ENCODE measurements at places on chromosomes 4 and X.

- DNase-seq: no peak
Observed at GRCh38 chrX:117973110-117973807, 143.4 kb downstream of the KLHL13 start.

DNA sequence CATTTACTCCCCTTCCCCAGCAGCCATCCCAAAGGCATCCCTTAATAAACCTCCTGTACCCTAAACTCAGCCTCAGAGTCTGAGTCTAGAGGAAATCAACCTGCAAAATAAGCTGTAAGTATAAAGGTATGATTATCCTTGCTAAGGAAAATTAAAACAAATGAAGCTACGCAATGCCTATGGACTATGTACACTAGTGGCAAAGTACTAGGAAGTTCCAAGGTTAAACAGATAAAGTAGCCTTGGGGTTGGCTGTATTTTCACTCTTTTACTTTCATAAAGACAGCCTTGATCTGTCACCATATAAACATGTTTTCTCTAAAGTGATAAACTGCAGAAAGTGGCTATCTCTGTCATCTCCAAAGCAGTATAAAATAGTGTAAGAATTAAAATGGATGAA, 35.9 kb downstream of the MAP3K15 start:
- DNase-seq: no peak

GRCh38 chrX:15694941-15695451, 30.4 kb upstream of the CLTRN start:
- DNase-seq: no peak

- DNase-seq: no peak
Observed at GRCh38 chr4:155906554-155907247, 3.2 kb downstream of the TDO2 start.

DNA sequence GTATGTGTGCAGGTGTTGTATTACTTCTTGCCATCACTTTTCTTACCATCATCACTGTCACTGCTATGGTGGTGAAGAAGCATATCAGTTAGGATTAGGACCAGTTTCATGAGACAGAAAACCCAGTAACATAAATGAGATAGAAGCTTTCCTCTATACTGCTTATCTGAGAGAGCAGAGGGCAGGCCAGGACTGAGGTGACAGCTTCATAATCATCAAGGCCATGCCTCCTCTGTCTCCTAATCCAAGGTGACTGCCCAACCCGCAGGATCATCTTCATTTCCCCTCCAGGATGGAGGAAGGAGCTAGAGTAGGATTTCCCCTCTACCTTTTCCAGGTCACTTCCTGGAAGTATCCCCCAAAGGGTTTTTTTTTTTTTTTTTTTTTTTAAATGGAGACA, 35.4 kb downstream of the TMEM131L start:
- DNase-seq: no peak

- DNase-seq: no peak
Observed at GRCh38 chr4:119268466-119268865, 53.5 kb downstream of the FABP2 start.

DNA sequence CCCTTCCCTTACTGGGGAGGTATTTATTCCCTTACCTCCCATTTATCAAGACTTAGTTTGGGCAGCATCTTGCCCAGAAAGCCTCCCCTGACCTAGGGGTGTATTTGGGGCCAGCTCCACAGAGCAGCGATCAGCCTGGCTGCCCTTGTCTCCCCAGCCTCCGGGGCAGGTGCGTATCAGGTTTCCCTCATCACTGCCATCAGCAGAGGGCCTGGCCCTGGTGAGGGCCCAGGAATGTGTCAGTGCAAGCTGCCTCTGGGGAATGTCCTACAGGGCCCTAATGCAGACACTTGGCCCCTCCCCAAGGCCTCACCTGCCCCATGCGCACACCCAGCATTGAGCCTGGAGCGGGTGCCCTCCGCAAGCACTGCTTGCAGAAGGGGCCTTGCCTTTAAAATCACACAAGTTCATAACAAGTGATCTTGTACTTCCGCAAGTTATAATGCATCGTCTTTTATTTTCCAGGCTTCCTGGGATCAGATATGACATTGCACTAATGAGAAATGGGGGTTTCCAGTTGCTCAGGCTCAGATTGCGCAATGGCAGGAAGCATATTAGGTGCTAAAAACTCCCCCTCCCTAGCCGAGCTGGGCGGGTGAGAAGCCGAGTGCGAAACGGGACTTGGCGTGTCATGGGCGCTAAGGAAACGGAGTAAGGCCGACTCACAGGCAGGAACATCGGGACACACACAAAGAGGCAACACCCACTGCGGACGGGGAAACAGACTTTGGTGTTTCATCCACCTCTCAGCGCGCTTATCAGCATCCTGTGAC, 25.4 kb upstream of the AFAP1 start:
- DNase-seq: peak; percentile 38

- no peak for DNase-seq
Observed at GRCh38 chrX:49915361-49916222, 6.8 kb upstream of the CLCN5 start.

GRCh38 chr4:83599183-83599582, 63.3 kb downstream of the GPAT3 start:
- DNase-seq: no peak

DNA sequence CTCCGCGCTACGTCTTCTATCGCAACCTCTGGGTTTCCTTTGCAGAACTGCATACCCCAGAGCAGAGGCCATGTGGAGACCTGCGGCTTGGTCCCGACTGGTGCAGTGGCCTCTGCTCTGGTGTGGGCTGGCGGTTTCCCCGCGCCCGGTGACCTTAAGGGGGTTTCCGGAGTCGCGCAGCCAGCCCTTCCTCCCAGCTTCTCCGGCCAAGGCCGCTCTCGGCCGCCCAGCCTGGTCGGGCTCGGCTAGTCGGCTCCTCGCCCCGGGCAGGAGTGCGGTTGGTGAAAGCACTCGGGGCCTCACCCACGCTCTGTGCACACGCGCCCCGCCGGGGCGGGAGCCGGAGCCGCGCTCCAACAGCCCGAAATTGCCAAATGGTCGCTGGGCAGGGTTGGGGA, 84.9 kb downstream of the BCOR start:
- DNase-seq: peak; percentile 65

- DNase-seq: no peak
Observed at GRCh38 chr4:87555773-87556619, 26.8 kb upstream of the SPARCL1 start.

- no peak for DNase-seq
Observed at GRCh38 chrX:137362583-137362982, 203.3 kb upstream of the ZIC3 start.

- DNase-seq: no peak
Observed at GRCh38 chrX:19840899-19841648, 46.3 kb downstream of the SH3KBP1 start.

DNA sequence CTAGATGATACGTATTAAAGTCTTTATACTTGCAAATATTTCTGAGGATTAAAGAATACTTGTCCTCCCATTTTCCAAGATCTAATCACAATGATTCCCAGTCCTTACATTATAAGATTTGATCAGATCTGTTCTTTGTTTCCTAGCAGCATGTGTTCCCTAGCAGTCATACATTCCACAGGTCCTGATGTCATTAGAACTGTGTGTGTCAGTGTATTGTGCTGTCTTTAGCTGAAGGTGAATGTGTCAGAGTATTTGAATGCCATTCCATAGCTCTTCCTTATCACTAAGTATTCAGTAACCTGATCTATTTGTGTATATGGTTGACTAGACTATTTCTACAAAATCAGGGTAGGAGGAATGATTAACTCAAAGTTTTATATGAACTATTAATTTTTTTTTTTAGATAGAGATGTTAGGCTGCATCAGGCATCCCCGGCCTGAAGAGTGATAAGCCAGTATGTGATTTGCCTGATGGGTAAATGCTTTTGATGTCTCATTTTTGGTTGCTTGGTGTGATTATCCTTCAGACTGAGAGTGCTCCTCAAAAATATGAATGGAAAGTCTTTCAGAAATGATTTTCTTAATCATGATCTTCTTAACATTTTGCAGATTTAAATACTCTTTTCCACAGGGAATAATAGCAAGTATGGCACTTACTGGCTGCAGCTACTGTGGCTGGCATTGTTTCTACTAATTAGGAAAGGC, 4.4 kb downstream of the ADGRL3 start:
- DNase-seq: no peak

- DNase-seq: no peak
Observed at GRCh38 chrX:150567645-150568319, 639 bp upstream of the MTM1 start.

DNA sequence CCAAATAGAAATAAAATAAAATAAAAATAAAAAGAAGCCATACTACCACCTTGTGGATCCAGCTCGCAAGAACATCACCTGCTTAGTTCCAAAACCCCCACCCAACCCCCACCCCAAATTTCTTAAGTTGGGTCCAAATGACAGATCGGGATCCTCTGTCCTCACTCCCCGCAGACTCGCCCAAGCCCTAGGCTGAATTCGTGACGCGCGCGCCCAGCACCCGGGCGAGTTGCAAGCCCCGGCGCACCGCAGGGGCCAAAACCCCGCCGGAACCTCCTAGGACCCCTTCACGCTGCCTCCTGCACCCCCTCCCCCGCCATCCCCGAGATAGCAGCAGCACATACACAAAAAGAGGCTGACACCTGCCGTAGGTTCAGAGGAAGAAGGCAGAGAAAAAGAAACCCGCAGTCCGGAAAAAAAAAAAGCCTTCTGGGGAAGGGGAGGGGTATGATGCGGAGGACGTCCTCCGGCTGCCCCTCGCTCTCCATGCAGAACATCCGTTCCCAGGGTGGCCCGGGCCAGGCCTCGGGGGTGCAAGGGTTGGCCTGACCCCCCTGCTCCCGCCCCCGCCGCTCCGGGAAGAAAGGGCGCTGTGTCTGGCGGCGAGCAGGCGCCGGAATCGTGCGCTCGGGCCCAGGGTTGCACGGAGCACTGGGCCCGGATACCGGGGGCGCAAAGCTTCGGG, 2.6 kb downstream of the NLGN4X start:
- DNase-seq: peak; percentile 52

- DNase-seq: no peak
Observed at GRCh38 chrX:72554448-72555140, 18.0 kb downstream of the HDAC8 start.

- no peak for DNase-seq
Observed at GRCh38 chr4:140689623-140690022, 66.6 kb downstream of the TBC1D9 start.

DNA sequence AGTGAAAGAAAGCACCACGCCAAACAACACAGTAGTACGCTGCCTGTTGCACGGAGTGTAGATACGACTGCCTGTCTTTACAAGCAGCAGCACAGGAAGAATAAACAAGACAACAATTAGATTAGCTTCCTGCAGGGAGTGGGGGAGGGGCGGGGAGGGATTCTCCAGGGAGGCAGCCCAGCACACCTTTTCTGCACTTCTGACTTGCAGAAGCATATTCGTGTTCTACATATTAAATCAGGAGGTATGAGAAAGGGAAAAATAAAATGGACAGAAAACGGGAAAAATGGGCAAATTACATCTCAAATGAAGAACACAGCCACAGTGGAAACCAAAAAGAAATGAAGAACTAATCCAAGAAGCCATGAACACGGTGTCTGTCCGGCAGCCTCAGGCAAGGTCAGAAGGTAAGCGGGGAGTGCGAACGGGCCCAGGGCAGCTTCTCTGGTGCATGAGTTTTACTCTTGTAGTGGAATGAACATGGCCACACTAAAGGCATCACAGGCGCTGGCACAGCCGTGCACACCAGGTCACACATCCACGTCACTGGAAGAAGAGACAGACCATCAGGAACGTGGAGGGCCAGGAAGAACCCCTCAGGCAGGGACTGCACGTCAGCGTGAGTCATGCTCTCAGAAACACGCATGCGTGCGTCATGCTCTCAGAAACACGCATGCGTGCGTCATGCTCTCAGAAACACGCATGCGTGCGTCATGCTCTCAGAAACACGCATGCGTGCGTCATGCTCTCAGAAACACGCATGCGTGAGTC, 20.1 kb upstream of the ADRA2C start:
- no peak for DNase-seq

DNA sequence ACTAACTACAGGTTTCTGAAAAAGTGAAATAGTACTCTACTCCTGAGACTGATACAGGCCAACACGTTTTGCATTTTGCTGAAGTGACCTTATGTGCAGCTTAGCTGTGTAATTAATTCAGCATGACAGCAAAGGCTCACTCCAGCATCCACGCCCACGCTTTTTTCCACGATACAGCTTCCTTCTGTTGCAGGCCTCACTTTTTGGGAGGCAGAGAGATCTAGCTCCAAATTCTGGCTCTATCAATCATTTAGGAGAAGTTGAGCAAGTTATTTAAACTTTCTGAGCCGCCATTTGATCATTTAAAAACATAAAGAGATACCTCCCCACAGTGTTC, 160.3 kb downstream of the AFAP1 start:
- DNase-seq: no peak

- no peak for DNase-seq
Observed at GRCh38 chr4:39987485-39987884, 9.8 kb upstream of the PDS5A start.

DNA sequence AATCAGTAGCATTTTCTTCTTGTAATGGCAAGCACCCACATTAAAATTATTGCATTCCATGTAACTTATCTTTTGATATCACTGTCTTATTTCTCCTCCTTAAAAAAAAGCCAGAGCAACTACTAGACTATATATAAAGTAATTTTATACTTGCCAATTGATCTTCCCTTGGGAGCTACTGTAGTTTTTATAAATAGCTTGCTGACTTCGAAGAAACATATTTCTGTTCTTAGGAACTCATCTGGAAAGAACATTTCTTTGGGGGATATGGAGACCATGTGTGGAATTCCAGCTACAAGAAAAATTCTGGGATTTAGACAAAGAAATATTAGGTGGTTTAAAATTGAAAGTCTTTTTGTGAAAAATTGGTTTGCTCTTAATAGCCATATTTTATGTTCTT, 94.9 kb downstream of the BMPR1B start:
- no peak for DNase-seq

DNA sequence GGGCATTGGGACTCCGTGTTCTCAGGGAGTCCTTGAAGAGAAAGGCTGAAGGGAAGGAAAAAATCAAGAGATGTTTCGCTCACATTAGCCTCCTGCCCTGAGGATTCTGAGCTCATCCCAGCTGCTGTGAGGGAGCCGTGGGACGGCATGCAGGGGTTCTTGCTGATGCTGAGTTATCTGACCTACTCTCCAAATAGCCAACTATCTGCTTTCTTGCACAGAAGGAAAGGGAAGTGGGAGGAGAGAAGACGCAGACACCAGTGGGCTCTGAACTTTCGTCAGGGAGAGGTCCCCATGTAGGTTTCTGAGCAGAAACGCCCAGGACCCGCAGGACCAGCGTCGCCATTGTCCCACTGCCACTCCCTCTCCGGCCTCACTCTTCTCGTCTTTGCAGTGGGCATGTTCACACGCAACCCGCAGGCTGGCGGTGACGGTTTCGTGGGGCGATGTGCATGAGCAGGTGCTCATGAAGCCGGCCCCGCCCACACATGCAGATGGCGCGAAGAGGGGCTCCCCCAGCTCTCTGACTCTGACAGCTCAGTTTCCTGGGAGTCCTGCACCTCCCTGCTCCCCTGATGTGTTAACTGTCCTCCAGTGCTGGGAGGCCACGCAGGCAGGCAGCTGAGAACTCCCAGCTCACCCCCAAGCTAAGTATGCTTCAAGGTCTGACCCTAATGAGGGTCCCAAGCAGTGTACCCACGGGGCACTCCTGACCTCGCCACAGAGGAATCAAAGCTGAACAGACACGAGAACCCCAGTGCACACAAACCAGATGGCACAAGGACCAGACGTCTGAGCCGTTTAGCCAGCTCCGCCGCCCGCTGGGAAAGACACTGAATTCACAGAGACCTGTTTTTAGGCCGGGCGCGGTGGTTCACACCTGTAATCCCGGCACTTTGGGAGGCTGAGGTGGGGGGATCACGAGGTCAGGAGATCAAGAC, 13.6 kb upstream of the ABLIM2 start:
- no peak for DNase-seq
